ENCODE measurements at places on chromosomes 4 and X.
A peak's percentile ranks its signal among the peaks of the same experiment; 100 is the strongest.

GRCh38 chr4:663046-663437 is 11.0 kb downstream of the ATP5ME start:
- DNase-seq: no peak

DNA sequence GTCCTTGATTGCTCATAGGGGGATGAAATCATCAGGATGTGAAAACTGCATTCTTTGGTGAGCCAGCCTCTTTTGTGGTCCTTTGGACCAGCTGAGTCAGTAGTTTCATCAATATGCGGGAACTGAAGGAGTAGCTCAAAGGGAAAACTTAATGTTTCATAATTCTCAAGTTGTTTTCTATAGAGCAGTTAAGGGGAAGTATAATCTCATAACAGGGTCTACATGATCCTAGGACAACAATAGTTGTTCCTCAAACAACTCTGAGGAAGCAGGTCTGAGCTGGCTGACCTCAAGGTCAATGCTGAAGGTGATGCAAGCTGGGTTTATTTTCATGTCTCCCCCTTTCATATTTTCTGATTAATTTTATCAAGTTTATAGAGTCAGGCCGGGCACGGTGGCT is 36.1 kb upstream of the IRF2 start:
- DNase-seq: no peak

GRCh38 chr4:80921441-80921840 is 109.1 kb upstream of the BMP3 start:
- DNase-seq: no peak

GRCh38 chrX:129905787-129906580 is at the start of gene UTP14A:
UTP14A (plus strand) TSS chrX:129906164; CDS start chrX:129906211, 47 bp downstream.
- DNase-seq: peak; percentile 91

DNA sequence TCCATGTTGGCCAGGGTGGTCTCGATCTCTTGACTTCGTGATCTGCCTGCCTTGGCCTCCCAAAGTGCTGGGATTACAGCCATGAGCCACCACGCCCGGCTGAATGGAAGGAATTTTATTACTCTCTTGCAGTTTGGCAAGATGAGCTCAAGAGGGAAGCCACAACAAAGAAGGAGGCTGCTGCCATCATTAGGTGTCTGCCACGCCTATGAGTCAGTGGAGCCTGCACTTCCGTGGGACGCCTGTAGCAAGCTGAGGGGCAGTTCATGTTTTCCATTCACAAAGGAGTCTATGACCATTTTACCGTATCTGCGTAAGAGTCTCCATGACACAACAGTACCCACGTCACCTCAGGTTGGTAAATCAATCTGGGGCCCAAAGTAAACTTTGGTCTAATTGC is 51.2 kb upstream of the CHRNA9 start:
- DNase-seq: peak; percentile 36
